ENCODE measurements at places on chromosomes 11 and 22.
A peak's percentile ranks its signal among the peaks of the same experiment; 100 is the strongest.

GRCh38 chr22:29481265-29482000 lies 1.4 kb downstream of the NEFH start:
- peak; percentile 54 for DNase-seq

DNA sequence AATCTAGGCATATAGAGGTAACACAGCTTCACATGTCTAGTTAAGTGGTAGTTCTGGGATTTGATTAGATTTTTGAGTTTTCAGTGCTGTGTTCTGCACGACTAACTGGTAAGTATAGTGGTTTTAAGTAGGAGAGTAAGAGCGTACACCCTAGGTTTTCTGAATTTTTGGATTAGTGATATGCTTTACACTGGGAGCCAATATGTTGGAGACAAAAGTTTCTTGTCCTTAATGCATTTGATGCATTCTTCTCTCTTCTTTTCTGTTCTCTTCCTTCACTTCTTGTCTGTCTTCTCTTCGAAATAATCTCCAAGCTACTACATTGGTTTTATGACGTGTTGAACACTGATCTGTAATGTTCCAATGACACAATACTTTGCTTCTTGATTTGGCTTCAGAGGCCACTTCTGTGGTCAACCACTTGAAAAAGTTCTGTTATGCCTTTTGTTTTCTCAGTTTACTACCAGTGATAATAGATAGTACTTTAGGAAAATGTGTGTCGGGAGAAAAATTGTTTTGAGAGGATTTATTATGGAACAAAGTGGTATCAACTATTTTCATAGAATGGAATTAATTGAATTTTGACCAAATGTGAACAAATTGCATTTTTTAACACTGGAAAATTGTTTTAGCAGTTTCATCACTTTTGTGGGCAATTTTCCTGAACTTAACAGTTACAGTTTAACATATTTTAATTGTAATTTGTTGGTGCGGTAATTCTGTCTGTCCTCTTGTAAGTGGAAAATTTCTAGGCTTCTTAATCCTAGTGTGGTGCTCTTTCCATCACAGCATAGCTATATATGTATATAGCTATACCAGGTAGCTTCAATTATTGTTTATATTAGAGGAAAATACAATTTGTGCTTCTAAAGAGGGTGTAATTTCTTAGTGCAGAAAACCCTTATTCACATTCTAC lies 2.6 kb downstream of the PDE3B start:
- DNase-seq = no peak

DNA sequence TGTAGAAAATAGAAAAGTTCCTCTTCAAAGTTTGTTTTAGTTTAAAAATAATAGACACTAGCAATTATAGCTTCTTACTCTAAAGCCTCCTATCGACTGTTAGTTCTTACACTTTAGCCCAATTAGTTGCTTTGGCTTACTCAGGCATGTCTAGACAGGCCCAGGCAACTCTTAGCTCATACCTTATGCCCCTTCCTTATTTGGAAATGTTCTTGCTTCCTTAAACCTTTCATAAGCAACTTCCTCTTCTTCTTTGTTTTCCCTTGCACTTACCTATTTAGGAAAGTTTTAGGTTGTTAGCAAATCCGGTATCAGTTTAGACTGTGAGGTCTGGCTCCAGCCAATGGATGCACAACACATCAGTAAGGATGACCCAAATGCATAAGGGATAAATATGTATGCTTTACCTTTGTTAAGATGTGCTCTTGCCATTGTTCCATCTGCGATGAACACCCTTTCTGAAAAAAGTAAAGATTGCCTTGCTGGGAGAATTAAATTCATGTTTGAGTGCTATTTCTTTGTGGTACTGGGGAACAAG lies 1277.5 kb upstream of the CNTN5 start:
- no peak for DNase-seq

- no peak for DNase-seq
Measured at GRCh38 chr11:118612378-118612777, 5.0 kb downstream of the PHLDB1 start.

GRCh38 chr11:93017821-93018690 lies 48.6 kb downstream of the MTNR1B start:
- no peak for DNase-seq

DNA sequence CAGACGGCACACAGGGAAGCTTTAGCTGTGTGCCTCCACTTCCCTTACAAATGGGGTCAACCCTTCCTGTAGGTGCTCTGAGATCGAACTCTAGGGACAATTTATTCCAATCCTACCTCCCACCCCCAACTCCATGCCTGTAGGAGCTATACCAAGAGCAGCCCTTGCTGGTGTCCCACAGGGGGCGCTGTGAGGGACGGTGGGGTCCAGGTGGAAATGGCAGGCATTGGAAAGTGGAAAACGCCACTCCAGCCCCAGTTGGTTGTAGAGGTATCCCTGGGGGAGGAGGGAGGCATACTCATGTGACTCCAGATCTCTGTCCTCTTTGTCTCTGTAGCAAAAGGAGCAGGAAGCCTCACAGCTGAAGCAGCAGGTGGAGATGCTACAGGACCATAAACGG lies 161.3 kb downstream of the MYO18B start:
- DNase-seq = no peak

DNA sequence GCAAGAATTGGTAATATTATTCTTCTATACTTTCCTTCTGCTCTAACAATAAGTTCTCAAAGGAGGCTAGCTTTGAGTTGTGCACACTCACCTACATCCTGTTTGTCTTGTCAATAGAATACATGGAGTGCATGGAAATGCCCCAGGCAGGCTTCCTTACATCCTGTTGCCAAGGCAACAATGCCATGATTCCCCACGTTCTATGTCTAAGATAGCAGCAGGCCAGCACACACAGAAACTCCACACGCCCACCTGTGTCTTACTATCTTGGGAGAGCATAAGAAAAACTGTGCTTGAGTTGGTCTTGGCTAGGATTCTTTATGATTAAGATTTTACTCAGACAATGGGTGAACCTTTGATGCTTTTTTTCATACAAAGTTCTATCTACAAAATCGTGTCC lies 379.2 kb downstream of the AASDHPPT start:
- no peak for DNase-seq

GRCh38 chr11:81772166-81772565 lies 961.5 kb downstream of the FAM181B start:
- DNase-seq = peak; percentile 22

DNA sequence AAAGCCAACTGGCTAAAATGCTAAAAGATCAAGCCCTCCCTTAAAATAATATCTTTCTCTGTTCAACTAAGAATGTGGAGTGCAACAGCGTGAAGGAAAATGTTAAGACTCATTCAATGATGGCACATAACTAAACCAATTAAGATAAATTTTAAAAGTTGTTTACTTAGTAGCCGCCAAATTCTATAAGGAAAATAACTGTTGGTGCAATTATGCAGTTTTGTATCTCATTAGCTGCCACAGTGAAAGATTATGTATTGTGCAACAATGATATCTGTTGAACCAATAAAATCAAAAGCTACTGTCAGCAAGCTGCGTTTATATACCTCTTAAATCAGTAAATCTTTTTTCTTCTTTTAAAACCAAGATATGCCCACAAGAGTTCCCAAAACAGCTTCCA lies 55.5 kb downstream of the SIK3 start:
- no peak for DNase-seq

DNA sequence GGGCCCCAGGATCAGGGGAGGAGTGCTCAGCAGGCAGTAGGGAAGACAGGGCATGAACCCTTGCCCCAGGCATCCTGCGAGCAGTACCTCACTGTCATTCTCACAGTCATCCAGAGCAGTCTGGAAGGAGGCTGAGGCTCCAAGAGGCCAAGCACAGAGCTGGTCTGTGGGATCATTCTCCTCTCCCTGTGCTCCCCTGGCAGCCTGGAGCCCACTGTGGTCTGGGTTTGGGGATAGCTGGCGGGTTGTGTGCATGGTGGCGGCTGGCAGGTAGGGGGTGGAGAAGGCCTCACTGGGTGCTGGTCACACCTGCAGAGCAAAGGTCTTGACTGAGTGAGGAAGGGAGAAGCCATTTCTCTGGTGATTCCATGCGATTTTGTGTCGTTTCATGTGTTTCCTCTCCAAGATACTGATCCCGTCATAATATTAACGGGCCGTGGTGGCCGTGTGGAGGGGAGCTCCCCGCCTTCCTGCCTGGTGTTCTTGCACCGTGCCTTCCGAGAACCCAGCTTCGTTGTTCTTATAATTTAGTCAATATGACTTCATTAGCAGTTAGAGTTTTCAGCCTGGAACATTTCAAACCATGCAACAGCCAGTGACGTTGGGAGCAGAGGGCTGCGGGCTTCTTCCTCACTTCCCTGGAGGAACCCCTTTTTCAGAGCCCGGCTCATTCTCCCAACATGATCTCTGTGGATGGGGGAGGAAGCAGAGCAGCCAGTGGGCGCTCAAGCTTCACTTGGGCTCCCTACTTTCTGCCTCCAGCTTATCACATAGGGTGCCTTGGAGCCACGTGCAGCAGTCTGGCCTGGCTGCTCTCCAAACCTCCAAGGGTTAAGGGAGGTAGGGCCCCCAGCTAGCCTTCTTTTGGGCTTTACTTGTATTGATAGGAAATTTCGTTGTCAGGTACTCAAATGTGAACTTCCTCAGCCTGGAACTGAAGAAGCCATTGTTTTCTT lies 20.8 kb upstream of the ADORA2A start:
- no peak for DNase-seq

GRCh38 chr11:44978961-44979331 lies 28.3 kb upstream of the TP53I11 start:
- DNase-seq = peak; percentile 86

All from body of pancreas (tissue), 4 donors.